ENCODE measurements at places on chromosomes 7 and 10. TPM values are rescaled to one million over a fixed set of nuclear protein-coding genes. Genes with fewer than 3 reads are reported as not detected.
A peak's percentile ranks its signal among the peaks of the same experiment; 100 is the strongest.

DNA sequence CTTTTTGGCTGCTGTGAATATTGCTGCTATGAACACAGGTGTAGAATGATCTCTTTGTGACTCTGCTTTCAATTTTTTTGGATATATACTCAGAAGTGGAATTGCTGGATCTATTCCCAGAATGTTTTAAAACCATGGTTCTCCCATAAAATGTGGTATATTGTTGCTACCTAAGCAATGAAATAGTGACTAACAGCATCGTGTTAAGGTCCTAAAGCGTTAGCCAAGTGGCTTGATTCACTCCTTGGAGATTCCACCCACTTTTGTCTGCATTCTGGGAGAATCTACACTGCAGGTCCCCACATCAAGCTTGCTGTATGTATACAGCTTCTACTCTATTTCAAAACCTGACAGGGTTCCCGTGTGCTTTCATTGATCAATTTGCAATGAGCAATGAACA lies 105.6 kb downstream of the CDK6 start:
- DNase-seq, result no peak

GRCh38 chr7:28155019-28155660 lies 25.5 kb downstream of the JAZF1 start:
- no peak for DNase-seq

- DNase-seq, result no peak
Observed at GRCh38 chr7:93284908-93285307, 52.7 kb downstream of the VPS50 start.

DNA sequence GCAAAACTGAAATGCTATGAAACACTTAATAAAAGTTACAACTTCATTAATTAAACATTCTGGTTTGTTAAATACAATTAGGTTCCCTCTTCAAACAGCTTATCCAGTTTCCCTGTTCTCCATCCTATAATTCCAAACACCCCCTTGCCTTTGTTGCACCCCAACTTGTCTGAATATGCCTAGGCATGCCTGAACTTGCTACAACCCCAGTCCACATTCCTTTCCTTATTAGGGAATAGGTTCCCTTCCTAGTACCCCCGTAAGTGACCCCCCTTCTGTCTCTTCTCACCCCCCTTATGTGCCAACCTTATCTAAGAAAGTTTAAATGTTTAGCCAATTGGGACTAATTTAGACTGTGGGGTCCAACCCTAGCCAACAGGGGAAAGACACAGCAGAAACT lies 295.7 kb upstream of the GALNT17 start:
- no peak for DNase-seq

The SPAM1 gene
- total RNA-seq, result not detected

The SPDYE16 gene
- total RNA-seq, result not detected

DNA sequence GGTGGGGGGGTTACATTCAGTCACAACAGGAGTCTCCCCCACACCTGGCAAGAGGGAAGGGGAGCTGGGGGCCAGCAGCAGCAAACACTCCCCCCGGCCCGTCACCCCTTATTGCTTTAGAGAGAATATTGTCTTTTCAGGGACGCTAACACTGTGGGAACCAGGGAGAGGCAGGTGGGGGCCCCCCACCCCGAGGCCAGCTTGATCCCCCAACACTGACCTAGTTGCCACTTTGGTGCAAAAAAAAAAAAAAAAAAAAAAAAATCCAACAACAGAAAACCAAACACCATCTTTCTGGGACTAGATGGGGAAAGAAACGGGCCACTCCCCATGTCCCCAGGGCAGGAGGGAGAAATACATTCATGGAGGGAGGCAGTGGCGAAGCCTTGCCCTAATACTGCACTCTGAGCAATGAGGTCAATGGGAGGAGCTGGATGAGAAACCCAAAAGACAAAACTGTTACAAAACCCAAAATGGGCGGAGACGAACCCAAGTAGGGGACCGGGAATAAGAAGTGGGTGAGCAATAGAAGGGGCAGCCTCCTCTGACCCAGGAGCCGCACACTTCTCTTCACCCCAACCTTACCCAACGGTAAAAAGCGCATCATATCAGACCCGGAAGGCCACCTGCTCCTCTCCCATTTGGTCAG lies 6.5 kb downstream of the GNB2 start:
- DNase-seq, result no peak

GRCh38 chr10:50936335-50936734 lies 50.9 kb upstream of the A1CF start:
- DNase-seq, result no peak

The HKDC1 gene
- 0.78 TPM for total RNA-seq

DNA sequence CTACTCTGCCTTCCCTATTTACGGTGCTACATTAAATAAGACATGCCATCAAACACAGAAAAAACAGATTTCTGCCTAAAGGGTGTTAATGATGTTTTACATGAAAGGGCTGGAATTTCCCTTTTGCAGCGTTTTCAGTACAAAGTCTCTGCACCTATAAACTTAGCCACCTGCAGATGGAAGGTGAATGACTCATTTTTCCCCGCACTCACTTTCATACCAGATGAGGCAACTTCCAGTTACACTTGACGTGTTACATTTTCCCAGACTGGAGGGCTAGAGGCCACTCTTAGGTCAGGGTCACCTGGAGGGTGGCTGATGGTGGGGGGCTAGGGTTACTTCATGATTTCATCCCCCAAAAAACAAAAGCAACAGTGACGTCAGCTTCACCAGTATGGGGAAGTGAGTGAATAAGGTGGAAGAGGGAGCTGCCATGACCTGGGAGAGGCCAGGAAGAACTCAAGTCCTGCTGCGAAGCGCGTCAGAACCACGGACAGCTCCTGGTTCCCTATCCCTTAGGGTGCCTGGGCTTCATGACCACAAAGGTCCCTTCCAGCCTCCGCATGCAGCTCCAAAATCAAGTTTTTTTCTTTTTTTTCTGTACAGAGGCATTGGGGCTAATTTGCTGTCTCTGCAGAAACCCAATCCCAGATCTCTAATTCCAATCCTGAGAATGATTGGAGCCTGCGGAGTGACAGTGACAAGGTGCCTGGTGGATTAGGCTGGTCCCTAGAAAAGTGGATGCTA lies 94.0 kb downstream of the ADARB2 start:
- DNase-seq, result peak; percentile 29

GRCh38 chr10:106107706-106108105 lies 1056.8 kb downstream of the SORCS1 start:
- DNase-seq, result no peak

DNA sequence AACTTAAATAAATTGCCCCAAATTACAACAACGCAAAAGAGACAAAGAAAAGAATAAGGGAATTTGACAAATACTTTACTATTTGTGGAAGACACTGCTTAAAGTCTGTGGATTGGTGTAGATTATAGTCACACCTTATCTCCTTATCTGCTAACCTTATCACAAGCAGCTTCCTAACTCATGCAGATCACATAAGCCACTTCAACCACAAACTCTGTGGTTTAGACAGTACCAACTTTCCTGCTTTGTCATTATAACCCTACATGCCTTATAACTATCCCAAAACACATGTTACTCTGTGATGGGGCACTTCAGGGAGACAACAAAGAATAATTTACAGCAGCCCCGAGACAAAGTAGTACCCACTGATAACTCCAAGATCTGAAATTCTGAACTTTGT lies 41.5 kb upstream of the PPP3CB start:
- no peak for DNase-seq

- no peak for DNase-seq
Observed at GRCh38 chr7:8921807-8922206, 488.4 kb downstream of the NXPH1 start.

DNA sequence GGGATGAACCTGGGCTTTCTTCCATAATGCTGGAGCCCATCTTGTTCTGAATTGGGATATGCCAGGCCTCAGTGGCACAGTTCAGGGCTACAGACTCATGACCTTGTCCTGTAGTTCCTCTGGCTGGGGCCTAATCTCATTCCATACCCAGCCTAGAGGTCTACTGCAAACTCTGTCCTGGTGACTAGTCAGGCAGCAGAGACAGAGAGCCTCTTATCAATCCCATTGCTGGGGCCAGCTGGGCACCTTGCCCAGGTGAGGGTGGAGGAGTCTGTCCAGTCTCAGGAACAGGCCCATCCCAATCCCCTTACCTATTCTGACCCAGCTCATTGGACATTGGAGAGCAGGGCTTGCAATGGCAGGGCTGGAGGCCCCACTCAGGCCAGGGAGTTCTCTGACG lies 28.0 kb upstream of the COMTD1 start:
- no peak for DNase-seq

DNA sequence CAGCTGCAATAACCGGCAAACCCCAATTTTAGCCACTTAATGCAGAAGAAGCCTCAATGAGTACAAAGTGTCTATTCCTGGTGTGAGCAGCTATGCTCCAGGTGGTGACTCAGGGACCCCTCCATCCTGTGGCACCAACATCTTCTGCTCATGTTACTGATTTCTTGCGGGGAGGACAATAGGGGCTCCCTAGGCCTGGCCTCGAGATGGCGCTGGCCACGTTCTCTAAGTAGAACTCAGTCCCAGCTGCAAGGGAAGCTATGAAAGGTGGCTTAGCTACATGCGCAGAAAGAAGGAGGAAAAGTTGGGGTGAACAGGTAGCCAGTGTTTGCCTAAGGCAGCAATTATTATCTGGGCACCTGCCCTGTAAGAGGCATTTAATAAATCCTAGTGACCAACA lies 6.6 kb downstream of the GJD4 start:
- DNase-seq, result no peak

- no peak for DNase-seq
Observed at GRCh38 chr7:46205478-46205877, 284.4 kb upstream of the IGFBP3 start.

GRCh38 chr7:127667017-127667670 lies 15.2 kb downstream of the SND1 start:
- DNase-seq, result no peak

DNA sequence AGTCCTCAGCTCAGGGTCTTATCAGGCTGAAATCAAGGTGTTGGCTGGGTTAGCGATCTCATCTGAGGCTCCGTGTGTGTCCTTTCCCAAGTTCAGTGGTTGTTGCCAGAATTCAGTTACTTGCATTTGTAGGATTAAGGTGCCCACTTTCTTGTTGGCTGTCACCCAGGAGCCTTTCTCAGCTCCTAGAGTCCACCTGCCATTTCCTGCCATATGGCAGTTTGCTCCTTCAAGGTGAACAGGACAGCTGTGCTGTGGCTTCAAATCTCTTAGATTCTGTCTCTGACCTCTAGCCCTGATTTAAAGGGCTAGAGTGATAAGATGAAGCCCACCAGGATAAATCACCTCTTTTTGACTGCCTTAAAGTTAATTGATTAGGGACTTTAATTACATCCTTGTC lies 1.0 kb upstream of the HIF1AN start:
- DNase-seq, result no peak

- DNase-seq, result no peak
Observed at GRCh38 chr10:125925262-125925834, 29.0 kb downstream of the FANK1 start.

DNA sequence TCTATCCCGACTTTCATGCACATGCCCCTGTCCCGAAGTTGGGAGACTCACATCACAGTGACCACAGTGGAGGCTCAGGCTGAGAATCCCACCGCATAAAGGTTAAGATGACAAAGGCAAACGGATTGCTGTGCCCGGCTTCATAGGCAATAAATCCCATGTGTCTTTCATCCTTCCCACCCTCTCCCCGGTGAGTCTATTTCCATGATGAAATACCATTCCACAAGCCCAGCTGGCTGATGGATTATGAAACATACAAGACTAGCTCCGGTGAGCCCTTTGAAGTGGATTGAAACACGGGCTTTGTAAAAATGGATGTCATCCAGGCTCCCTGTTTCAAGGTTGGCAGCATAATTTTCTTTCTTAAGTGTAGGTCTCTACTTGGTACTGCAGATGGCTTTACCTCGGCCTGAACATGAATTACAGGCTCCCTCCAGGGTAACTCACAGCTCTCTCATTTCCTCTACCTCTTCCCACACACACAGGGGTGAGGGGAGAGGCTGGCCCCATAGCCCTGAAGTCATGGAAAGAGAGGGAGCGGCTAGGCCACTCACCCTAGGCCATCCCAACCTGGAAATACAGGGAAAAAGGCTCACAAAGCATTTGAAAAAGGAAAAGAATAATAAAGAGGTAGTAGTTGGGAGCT lies 92.0 kb upstream of the CALN1 start:
- no peak for DNase-seq

DNA sequence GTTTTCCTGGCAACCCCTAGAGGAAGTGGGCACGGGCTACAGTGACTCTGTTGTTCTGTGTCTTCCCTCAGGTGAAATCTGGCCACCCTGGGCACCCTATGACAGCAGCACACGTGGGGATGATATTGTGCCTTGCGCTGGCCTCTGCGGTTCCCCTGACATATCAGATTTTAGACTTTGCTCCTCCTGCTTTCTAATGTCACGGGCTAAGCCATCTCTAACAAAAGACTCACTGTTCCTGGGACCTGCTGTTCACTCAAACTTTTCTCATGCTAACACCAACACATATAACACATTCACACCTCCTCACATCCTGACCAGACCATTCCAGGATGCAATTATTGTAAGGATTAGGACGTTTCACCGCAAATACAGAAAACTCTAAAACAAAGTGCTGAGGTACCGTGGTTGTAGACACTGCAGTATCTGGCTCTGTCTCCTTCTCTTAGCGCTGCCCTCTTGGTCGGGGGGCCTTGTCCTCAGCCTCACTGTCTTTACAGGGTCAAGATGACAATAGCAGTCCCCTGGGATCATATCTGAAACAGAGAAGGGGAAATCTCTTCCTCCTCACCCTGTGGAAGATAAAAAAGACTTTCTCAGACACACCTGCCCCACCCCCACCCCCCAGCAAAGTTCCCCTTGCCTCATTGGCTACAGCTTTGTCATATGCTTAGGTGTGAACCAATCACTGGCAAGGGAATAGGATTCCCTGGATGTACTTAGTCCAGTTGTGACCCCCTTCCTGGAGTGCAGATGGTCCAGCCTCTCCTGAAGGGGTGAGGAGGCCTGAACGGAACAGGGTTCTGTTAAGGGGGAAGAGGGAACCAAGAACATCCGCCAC lies 14.1 kb downstream of the CHN2 start:
- no peak for DNase-seq

GRCh38 chr10:7587865-7588188 lies 78.9 kb downstream of the ITIH5 start:
- DNase-seq, result no peak

DNA sequence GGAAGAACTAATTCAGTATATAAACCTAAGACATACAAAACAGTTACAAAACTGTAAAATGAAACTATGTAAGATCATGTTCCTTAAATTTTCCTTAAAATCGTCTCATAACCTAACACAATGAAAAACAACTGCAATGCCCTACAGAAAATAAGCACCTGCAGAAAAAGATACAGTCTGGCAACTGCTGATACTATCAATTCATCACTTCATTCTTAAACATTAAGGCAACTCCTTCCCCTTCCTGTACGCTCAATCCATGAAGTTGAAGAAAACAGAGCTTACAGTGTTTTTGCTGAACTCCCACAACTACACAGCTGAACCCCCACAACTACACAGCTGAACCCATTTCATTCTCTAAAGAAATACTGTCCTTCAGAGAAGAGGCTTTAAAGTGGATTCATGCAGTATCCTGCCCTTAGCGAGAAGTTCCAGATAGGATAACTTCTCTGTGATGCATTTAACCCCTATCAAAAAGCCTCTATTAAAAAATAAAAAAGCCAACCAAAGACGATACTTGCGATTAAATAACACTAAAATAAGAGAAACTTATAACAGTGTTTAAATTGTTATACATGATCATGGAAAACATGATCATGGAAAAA lies 50.0 kb downstream of the JMJD1C start:
- no peak for DNase-seq
